Heart left ventricle (tissue), 16 donors: ENCODE measurements at places on chromosomes 1 and 21.
A peak's percentile ranks its signal among the peaks of the same experiment; 100 is the strongest.

- DNase-seq = no peak
Measured at GRCh38 chr1:84704872-84705417, 14.7 kb upstream of the SSX2IP start.

DNA sequence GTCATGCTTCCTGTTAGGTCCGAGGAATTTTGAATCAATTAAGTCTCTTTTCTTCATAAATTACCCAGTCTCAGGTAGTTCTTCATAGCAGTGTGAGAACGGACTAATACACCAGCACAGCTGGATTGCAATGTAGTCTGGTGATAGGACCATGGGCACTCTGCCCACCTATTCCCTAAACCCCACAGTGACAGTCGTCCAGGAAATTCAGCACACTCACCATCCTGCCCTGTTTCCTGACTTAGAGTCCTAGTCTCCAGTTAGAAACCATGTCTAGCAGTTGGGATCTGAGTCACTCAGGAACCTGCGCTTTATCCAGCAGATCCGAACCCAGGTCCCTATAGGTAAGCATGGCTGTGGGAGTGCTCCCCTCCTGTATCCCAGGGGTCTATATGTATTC, 149.3 kb upstream of the TNR start:
- no peak for DNase-seq

- no peak for DNase-seq
Measured at GRCh38 chr1:3504151-3504821, 49.8 kb downstream of the ARHGEF16 start.

- no peak for DNase-seq
Measured at GRCh38 chr1:63200676-63201075, 121.7 kb upstream of the FOXD3 start.

DNA sequence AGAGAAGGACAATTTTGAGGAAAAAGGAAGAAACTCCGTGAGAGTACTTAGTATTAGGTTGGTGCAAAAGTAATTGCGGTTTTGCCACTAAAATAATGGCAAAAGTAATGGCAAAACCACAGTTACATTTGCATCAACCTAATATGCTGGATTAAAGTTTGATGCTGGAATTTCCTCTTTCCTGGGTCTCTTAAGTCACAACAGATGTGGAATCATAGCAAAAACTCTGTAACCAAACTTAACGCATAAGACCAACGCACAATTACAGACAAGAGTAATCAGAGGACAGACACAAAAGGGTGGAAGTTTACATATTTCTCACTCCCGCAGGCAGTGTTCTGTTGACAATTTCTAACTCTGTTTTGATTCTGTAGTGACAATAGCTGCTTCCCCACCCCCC, 182.4 kb downstream of the BACH1 start:
- DNase-seq = no peak

- no peak for DNase-seq
Measured at GRCh38 chr21:33332143-33332542, 7.4 kb downstream of the IFNAR1 start.

- no peak for DNase-seq
Measured at GRCh38 chr1:68046885-68047658, 3.4 kb downstream of the DIRAS3 start.

DNA sequence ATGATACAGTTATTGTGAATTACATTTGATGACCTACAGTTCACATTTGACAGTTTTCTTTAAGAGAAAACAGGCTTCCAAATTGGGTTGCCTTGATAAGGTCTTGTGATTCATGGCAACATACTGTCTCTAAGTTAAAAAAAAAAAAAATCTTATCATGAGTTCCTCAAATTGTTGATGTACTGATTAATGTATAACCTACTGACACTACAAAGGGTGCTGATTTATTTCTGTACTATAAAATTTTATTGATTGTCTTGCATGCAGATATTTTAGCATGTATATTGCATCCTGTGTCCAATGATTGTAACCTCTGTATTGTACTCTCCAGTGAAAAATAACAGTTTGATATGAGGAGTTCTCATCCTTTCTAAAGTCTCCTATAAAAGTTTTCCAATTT, 197.3 kb upstream of the IVNS1ABP start:
- DNase-seq = no peak

DNA sequence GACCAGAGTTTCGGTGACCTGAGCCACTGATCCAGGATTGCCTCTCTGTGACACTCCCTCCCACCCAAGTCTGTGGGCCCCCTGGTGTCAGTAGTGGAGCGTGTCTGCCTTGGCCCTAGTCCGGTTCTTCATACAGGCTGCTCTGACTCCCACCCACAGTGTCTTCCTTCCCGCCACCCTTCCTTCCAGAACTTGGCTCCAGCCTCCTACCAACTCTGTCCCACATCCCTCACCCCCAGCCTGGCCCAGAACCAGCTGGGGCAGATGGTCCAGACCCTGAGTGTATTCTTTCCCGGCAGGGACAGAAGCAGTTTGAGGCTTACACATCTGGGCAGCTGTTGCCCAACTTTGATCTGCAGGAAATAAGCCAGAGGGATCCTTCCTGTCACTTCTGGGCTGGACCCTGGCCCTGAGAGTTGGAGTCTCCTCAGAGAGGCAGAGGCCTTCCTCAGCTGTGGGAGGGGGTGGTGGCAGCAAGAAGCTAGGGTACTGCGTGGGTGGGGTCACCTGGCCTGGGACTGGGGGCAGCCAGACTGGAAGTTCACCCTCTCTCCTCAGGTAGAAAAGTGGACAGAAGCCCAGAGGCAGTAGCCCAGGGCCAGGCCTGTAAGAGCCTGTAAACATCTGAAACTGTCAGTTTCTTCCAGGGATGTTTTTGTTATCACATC, 43.1 kb upstream of the EPS8L3 start:
- no peak for DNase-seq

DNA sequence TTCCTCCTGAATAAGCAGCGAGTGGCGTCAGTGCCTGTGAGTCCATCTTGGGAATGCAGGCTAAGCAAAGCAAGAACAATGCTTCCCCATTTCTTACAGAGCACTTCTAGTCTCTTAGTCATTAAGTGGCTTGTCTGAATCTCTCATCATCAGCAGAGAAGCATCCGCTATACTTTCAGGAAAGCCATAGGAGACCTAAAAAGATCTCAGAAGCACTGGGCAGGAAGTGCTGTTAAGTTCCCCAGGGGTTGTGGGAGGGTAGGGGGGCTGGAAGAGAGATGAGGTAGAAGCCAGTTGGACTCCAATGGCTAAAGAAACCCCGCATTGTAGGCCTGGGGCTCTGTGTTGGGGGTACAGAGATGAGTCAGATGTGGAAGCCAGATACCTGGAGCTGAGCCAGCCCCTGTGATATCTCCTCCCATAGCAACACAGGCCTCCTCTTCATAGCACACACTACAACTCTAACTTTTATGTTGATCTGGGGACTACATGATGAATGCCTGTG, 44.9 kb downstream of the SYT6 start:
- no peak for DNase-seq

- DNase-seq = no peak
Measured at GRCh38 chr1:248808876-248809275, 16.8 kb downstream of the SH3BP5L start.

DNA sequence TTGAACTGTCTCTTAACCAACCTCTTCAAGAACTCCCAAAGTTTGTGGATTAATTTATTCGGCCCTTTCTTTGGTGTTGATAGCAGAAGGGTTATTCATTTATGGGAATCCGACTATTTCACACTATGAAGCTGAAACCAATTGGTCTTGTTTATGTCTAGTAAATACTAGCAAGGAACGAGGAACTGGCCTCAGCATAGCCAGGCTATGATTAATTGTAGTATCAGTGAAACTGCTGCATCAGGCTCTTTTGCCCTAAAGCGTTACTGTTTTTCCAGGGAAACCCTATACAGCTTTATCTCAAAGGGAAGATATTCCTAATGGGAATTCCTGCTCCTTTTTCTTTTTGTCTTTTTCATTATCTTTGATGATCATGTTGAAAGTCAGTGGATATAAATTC, 35.1 kb downstream of the CLEC20A start:
- DNase-seq = no peak

GRCh38 chr1:64041371-64042131, 161.9 kb upstream of the UBE2U start:
- DNase-seq = no peak

DNA sequence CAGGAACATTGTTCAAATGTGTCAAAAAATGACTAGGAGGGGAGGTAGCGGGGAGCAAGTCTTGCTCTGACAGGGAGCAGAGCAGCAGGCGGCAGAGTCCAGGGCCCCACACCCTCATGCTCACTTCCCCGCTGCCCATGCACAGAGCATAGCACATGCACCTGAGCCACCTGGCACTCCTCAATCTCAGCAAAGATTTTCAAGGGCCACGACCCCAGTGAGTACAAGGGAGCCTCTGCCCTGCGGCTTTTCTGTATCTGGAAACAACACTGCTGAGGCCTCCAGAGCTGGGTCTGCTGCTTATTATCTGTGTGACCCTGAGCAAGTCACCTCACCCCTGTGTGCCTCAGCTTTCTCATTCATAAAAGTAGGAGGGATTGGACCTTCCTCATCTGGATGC, 1.1 kb upstream of the GJB3 start:
- DNase-seq = no peak

- peak; percentile 32 for DNase-seq
Measured at GRCh38 chr1:2583871-2584351, 2.7 kb upstream of the PRXL2B start.

- DNase-seq = no peak
Measured at GRCh38 chr1:63626222-63626621, 33.0 kb downstream of the PGM1 start.

- DNase-seq = no peak
Measured at GRCh38 chr1:203598752-203599151, 27.9 kb upstream of the ATP2B4 start.

GRCh38 chr1:56370513-56370912, 208.8 kb downstream of the PLPP3 start:
- no peak for DNase-seq

GRCh38 chr1:54375712-54376429, 30.3 kb downstream of the SSBP3 start:
- peak; percentile 71 for DNase-seq

DNA sequence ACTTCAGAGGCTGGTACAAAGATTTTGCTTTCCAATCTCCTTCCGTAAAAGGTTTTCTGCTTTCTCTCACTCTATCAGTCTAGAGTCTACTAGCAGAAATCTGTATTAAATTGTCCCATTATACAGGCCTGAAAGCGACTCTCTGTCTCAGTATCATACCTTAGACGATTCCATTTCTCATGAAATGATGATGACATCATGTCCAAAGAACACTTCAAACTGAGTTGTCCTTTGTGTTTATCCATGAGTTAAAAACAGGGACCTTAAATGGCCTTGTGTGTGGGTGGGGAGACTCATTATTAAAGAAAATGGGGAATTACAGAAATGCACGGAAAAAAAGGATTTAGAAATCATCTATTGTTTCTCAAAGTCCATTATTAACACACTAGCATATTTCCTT, 21.0 kb upstream of the SLC44A3 start:
- no peak for DNase-seq

DNA sequence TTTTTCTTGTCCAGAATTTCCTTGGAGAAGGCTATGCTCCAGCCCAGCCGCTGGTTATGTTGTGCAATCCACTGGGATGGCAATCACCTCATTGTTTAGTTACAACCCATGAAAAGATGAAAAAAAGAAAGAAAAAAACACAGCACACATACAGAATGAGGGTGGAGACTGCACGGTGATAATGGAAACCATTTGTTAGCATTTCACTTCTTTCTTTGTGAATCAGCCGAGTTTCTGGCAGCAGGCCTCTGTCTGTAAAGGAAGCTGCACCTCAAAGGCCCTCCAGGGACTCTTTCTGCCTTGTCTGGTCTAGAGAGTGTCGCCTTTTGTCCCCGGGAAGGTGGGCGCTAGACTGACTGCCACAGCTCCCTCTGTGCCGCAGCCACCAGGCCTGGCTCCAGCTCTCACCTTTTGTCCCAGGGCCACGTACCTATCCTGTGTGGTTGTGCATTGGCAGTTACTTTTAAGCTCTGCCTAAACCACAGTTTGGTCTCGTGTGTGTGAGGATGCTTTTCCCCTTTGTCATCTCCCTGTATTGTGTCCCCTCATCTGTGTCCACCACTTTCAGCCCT, 35.6 kb downstream of the NGF start:
- peak; percentile 35 for DNase-seq

DNA sequence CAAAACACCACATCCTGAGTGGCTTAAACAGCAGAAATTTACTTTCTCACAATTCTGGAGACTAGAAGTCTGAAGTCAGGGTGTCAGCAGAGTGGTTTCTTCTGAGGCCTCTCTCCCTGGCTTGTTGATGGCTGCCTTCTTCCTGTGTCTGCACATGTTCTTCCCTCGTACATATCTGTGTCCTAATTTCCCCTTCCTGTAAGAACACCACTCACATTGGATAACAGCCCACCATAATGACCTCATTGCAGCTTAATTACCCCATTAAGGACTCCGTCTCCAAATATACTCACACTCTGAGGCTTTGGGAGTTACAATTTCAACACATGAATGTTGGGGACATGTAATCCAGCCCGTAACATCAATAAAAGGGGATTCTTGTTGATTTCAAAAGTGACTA, 23.4 kb downstream of the C8A start:
- DNase-seq = no peak

GRCh38 chr1:145962157-145963102, 1.9 kb downstream of the ANKRD34A start:
- DNase-seq = peak; percentile 61

- no peak for DNase-seq
Measured at GRCh38 chr1:18949686-18950400, 6.6 kb downstream of the IFFO2 start.

DNA sequence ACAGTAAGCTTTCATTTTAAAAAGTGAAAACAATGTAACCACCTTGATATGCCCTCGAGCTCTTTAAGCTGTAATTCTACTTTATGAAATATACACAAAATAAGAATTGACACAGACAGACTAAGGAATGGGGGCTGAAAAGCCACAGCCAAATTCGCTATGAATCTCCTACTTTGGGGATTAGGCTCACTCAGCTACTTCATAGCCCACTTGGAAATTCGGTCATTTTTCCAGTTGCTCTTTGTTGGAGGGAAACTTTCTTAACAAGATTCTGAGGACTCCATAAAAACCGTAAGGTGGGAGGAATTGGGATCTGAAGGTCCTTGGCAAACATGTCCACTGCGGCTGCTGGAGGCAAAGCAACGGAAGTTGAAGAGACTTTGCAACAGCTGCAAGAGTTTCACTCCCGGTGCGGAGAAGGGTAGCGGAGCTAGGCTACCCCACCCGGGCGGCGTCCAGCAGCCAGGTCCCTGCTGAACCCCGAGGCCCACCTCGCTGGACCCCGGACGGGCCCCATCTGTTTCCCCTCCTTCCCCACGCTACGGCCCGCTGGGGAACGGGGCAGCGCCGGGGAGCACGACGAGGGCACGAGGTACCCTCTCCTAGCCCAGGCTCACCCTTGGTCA, 634 bp downstream of the MYCBP start:
- DNase-seq = peak; percentile 20

GRCh38 chr1:17746920-17747319, 8.2 kb upstream of the ACTL8 start:
- no peak for DNase-seq

DNA sequence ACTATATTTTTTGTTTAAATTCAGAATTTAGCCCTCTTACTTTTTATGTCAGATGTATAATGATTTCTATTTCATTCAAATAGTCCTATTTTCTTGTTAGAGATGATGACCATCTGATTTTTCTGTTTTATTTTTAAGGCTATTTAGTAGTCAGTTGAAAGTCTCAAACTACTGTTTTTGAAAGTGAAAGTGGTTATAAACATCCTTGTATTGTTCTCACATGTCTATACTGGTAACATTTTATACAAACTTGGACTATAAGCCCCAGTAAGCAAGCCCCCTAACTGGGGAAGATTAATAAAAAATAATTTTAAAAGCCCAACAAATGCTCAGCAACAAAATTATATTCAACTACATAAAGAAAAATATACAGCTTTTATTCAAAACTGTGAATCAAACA, 271.3 kb upstream of the RGS18 start:
- no peak for DNase-seq
